ENCODE measurements at places on chromosomes 6 and 20.

GRCh38 chr6:166490671-166491500 is 95.6 kb downstream of the RAMACL start:
- DNase-seq, result no peak

- DNase-seq, result no peak
Measured at GRCh38 chr6:31075528-31075927, 36.8 kb downstream of the C6orf15 start.

DNA sequence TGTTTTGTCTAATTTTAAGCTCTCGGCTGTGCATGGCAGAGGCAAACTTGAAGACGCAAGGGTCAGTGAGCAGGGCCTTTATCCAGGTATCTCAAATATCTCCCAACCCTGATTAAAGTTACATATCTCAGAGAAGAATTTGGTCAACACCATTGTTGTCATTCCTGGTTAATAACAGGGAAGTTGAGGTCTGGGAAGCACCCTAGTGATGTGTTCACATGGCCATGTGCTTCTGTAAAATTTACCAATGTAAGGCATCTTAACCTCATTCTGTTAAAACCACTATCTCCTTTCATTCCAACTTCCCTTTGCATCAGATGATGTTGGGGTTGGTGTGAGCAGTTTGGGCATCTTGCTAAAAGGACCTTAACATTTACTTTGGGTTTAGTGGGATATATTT is 4.0 kb upstream of the FAM110A start:
- DNase-seq, result no peak

GRCh38 chr6:161745594-161746141 is 471.8 kb upstream of the AGPAT4 start:
- DNase-seq, result no peak

GRCh38 chr20:63700199-63701050 is 4.0 kb downstream of the TNFRSF6B start:
- DNase-seq, result no peak

- DNase-seq, result no peak
Measured at GRCh38 chr20:45091366-45091765, 9.6 kb downstream of the KCNS1 start.

DNA sequence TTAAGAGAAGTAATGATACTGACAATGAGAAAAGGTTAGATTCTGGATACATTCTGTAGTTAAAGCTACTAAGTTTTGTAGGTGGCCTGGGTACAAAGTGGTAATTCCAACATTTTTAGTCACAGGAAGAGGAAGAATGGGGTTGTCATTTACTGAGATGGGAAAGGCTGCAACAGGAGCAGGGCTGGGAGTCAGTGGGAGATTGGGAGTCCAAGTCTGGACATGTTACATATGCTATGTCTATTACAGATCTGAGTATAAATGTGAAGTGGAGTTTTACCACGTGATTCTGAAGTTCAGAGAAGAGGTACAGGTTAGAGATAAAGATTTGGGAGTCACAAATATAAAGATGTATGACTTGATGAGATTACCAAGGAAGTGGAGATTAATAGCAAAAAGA is 116.2 kb downstream of the RWDD2A start:
- DNase-seq, result no peak

GRCh38 chr20:32582659-32583580 is 2.2 kb downstream of the NOL4L start:
- DNase-seq, result no peak
